Cardiac fibroblast (primary cell): ENCODE measurements at places on chromosomes 11 and 22.

DNA sequence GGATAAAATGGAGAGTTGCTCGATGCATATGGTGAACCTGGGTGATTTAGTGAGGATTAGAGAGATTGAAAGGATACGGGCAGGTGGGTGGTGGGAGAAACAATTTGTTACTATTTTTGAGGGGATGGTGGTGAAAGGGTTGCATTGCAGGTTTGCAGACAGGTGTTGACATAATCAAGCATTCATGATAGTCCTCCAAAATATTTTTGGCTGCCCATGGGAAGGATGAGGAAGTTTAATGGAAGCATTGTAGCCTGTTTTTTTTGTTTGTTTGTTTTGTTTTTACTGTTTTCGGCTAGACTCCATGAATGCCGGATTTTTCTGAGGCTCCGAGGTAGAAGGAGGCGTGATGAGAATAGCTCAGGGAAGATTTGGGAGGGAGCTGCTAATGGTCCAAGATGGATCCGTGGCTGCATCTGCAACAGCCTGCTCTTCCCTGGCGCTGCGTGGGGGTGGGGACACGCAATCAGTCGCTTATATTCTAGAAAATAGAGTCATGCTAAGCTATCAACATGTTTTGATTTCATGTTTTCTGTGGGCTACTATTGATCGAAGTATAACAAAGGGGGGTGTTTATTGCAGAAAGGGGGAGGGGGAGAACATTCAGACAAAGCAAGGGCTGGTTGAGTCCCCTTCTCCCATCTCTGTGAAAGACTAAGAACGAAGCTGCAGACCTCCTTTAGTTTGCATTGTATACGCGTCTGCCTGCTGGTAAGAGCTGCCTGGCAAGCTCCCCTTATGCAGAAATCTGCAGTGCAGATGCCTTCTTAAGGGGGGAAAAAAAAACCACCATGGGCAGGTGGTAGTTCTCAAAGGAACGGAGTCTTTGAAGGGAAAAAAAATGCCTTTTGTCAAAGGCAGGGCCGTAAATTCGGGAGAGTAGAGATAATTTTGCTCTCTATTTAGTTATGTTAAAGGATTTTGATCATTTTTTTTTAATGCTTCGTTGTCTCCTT, 1.0 kb downstream of the RTN3 start:
- DNase-seq: no peak

- DNase-seq: peak; percentile 43
Observed at GRCh38 chr11:97937501-97937900, 1083.2 kb upstream of the CNTN5 start.

DNA sequence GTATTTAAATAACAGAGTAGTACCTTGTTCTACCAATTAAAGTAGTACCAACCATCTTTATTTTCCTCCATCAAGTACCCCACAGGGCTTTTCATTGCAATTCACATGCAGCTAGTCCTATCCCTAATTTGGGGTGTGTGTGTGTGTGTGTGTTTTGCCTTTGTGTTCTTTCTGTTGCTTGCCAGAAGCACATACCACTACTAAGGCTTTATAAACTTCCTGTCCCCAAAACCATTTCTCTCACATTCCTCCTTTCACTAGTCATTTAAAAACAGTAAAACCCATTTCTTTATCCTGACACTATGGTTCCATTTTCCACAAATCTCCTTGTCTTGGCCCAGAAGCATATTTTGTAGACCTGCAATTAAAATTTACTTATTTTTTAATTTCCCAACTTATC, 54.6 kb downstream of the SLC36A4 start:
- peak; percentile 40 for DNase-seq

GRCh38 chr11:8086001-8086479, 5.0 kb downstream of the TUB start:
- DNase-seq: no peak

DNA sequence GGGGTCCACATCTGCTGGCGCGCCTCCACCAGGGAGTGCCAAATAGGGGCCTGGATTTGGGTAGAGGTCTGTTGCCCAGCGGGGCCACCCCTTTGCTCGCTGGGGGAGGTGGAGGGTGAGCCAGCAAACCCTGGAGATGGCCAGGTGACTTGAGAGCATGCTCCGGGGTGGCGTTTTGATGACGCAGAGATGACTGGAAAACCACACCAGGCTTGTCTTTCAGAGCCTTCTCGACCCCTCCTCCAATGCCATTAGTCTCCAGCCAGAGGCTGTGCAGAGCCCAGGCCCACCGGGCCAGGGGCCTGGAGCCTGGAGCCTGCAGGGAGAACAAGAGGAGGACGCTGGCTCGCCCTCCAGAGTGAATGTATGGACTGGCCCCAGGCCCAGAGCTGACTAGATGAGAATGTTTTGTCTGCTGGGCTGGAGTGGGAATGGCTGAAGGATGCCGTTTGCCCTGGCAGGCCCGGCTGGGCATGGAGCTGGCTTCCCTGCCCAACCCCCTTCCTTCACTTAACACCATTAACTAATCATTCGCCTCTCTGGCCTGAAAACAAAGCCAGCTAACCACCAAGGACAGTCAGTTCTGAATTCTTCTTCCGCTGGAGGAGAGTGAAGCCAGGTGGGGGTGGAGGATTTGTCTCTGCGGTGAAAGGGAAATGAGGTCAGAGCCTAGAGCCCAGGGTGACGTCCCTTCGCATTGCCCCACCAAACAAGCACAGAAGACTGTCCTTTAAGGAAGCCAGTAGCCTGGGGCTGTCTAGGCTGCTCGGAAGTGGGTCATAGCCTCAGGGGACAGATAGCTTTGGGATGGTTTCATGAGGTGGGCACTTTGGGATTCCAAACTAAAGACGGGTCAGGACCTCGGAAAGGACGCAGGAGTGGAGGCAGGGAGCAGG, 1.6 kb upstream of the MCAM start:
- DNase-seq: peak; percentile 73

DNA sequence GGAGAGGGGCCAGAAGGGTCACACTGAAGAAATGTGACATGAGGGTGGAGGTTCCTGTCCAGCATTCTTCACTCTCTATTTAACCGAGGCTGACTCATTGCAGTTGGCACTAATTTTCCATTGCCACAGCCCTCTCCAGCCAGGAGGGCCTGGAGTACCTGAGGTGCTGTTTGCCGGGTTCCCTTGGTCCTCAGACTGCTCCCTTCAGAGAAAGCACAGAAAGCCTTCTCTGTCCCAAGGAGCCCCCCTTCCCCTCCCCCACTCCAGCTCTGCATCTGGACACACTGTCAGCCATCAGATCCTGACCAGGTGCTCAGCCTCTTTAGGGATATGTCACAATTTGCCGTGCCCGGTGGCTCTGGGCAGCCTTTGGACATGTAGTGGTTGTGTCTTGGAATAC, 3.2 kb upstream of the C11orf91 start:
- DNase-seq: peak; percentile 76

- no peak for DNase-seq
Observed at GRCh38 chr11:65377036-65377435, 5.4 kb downstream of the SLC25A45 start.

DNA sequence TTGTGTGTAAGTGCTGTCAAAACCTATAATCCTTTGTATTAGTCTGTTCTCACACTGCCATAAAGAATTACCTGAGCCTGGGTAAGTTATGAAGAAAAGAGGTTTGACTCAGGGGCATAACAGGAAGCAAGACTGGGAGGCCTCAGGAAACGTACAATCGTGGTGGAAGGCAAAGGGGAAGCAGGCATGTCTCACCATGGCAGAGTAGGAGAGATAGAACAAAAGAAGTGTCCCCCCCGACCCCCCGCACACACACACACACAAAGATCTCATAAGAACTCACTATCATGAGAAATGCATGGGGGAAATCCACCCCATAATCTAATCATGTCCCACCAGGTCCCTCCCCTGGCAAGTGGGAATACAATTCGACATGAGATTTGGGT, 2.3 kb upstream of the USP28 start:
- no peak for DNase-seq

DNA sequence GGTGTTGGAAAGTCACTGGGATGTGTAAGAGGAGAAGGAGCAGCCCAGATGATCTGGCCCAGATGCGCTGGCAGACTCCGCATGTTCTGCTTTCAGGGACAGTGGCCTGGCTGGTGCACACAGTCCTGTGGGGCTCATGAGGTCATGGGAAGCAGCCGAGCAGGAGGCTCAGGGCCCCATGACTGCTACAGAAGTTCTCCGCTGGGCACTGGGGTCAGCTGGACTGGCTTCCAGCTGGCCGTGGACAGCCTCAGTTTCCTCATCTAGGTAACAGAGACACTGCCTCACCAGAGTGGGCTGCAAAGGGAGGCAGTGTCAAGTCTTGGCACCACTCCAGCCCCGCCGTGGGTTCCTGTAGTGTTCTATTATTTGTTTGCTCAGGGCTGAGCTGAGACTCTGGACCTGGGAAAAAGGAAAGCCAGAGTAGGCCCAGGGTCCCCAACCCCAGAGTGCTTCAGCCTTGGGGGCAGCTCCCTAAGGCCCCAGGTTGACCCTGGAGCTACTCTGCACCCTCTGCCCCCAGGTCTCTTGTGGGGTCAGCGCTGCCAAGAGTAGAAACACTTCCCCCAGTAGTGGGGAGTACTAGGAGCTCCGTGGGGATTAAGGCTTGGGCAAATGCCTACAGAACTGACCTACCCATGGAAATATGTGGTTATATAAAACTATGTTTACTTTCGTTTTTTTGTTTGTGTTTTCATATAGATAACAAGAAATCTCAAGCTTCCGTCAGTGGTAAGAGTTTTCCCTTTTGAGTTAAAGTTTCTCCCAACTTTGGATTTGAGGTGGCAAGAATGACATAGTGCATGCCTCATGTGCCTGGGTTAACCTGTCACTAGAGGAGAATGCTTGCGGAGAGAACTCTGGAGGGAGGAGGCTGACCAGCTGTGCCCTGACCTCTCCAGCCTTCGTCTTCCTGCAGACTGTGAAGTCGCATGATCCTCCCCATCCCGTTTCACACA, 45.3 kb downstream of the MED15 start:
- DNase-seq: peak; percentile 54

DNA sequence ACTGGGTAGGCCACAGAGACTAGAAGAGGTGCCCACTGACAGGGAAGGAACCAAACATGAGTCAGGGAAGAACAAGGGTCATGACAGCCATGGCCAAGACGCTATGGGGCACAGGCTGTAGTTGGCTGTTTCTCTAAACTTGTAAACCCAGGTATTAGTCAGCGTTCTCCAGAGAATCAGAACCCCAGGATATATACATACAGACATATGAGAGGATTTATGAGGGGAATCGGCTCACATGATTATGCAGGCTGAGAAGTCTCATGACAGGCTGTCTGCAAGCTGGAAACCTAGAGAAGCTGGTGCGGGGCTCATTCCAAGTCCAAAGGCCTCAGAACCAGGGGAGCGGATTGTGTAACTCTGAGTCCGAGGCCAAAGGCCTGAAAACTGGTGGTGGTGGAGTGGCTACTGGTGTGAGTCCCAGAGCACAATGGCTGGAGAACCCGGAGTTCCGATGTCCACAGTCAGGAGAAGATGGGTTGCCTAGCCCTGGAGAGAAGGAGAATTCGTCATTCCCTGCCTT, 29.7 kb upstream of the CD81 start:
- DNase-seq: no peak

DNA sequence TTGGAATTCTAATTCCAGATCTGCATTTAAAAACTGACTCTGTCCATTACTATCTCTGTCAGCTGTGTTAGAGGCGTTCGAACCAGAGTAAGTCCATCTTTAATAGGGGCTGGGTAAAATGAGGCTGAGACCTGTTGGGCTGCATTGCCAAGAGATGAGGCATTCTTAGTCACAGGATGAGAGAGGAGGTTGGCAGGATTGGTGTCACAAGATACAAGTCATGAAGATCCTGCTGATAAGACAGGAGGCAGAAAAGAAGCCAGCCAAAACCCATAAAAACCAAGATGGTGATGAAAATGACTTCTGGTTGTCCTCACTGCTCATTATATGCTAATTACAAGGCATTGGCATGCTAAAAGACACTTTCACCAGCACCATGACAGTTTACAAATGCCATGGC, 356.3 kb upstream of the ISX start:
- DNase-seq: no peak

DNA sequence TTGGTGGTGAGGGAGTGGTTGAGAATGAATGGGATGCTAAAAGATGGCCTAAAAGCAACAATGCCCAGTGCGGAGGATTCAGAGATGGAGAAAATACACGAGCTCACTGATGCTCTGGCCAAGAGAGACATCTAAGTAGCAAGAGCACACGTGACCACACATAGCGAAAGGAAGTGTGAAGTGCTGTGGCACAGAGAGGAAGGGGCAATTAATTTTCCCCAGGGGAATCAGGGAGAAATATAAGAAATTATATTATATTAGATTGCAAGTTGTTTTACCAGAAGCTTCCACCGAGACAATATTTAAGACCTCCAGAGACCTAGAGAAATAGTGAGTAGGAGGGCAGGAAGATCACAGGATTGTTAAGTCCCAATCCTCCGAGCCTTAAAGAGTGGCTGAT, 80.6 kb downstream of the RCN1 start:
- DNase-seq: no peak

DNA sequence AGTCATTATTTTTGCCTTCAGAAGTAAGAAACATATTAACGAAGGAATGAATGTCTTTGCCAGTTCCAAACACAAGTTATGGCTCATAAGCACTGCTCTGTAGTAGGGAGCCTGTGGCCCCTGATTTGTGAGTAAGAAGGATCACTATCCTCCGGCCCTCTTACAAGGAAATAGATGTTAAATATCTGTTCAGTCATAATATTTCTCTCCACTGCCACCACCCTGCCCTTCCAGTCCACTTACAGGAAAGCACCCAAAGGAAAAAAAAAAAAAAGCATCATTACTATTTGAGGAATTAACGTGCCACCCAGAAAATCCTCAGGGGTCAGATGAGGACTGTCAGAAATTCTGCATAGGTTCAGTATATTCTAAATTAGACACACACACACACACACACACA, 123.4 kb downstream of the ETS1 start:
- DNase-seq: peak; percentile 51

- peak; percentile 94 for DNase-seq
Observed at GRCh38 chr11:128714881-128715280, 21.0 kb downstream of the FLI1 start.

DNA sequence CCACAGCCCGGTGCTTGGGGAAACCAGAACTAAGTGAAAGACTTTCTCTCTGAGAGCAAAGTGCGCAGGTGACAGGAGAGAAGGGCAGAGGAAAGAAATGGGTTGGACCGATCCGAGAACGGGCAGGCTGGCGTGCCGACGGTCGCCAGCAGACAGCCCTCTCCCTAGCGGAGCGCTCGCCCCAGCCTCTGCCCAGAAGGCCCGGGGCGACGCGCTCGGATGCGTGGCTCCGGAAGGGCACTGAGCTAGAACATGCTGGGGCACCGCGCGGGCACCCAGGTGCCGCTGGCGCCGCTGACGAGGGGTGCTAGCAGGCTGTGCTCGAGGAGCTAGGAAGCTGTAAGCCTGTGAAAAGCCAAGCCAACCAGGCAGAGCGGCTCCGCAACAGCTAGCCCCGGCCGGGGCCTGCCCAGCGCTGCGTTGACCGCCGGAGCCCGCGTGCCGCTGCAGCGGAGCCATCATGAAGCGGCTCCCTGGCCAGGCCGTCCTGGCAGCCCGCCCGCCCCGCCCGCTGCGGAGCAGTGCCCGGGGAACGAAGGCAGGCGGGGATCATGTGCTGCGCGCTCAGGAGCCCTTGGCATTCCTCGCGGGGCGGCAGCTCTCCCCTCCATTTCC, 22.1 kb upstream of the RRAS2 start:
- DNase-seq: peak; percentile 52

- DNase-seq: no peak
Observed at GRCh38 chr11:134530636-134531326, 118.7 kb upstream of the B3GAT1 start.

- DNase-seq: peak; percentile 80
Observed at GRCh38 chr22:50247748-50248147, 2.9 kb upstream of the TUBGCP6 start.
